ENCODE measurements at places on chromosomes 3 and 15.
A peak's percentile ranks its signal among the peaks of the same experiment; 100 is the strongest.

- DNase-seq = no peak
Observed at GRCh38 chr15:32676169-32676568, 34.7 kb downstream of the SCG5 start.

DNA sequence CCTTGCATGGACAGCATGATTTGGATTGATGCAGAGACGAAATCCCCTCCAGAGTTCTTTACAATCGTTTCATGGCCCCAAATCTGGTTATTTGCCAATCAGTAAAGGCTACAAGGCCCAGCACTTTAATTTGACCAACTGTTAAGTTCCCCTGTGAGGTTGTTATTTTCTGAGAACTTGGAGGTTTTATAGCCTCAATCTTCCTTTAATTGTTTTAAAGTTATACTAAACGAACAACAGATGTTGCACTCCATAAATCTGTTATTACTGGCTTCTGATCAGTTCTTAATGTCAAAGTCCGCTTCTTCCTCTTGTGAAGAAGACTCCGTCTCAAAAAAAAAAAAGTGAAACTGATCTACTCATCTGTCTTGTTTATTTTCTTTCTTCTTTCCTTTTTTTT lies 30.8 kb downstream of the LARP6 start:
- DNase-seq = no peak

DNA sequence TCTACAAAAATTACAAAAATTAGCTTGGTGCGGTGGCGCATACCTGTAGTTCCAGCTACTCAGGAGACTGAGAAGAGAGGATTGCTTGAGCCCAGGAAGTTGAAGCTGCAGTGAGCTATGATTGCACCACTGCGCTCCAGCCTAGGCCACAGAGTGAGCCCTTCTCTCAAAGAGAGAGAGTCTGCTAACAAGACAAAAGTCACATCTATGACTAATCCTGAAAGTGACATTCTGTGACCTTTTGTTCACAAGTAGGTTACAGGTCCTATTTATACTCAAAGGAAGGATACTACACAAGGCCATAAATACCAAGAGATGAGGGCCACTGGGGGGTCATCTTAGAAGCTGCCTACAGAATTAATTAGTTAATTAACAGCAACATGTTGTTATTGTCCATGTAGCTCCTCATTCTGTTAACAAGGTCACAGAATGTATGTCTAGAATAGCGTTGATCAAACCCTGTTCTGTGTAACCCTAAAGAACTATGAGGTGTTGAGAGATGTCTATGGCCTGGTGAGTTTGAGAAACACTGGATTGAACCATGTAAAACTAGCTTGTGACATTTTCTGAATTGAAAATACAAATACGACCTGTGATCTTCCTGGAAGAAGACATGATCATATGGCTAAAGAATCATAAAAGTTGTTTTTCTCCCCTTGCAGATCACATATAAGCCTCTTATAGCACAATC lies 97.0 kb downstream of the SAMMSON start:
- DNase-seq = no peak

GRCh38 chr3:108722724-108723123 lies 34.5 kb downstream of the RETNLB start:
- DNase-seq = no peak

- DNase-seq = no peak
Observed at GRCh38 chr3:97979610-97980009, 7.4 kb upstream of the RIOX2 start.

DNA sequence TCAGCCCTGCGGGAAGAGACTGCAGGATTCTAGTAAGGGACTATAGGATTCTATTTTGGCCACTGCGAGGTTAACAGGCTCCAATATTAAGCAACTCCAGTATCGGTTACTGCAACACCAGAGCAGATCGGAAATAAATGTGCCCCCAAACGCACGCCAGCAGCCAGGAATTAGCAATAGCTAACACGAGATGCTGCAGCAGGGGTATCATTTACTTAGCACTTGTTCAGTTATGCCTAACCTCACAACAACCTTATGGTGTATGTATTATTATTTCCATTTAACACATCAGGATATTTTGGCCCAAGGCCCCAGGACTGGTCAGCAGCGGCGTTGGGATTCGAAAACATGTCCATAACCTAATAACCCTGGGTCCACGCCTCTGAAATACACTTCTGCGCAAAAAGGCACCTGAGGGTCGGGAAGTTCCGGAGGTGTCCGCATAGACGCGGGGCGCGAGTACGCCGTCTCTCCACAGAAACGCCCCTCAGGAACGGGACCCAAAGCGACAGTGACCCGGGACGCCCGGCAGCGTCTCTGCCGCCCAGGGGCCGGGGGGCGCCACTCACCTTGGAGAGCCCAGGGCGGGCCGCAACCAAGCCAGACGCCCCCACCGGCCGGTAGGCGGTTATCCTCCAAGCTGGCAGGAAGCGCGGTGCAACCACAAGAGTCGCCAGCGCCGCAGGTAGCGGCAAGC lies 681 bp downstream of the PIK3CB start:
- DNase-seq = no peak

DNA sequence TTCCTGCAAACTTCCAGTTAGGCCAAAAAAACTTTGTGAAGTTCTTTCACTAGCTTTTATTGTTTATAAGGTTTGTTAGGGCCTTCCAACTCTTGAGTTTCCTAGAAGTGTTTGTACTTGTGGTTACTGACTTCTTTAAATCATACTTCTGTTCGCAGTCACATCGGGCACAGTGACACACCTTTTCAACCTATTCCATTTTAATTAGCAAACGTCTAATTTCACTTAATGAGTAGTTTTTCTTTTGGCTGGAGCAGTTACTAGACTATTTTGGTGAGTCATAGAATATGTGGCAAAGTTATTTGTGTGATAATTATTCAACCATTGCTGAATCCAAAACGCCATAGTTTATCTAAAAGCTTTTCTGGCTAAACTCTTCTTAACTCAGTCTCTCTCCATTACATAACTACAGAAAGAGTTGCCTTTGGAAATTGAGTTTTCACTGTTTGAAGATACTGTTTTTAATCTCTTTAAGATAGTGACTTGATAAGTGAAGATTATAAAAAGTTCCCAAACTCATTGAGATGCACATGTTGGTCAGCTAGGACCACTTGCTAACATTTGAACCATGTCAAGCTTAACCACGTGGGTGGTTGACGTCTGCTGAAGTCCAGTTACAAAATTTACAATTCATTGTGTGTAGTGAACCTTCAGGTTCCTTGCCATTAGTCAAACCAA lies 21.5 kb downstream of the CNOT10 start:
- no peak for DNase-seq

GRCh38 chr3:56055546-56055945 lies 412.7 kb downstream of the ERC2 start:
- DNase-seq = no peak

GRCh38 chr3:170809975-170810357 lies 60.0 kb downstream of the RPL22L1 start:
- no peak for DNase-seq

- no peak for DNase-seq
Observed at GRCh38 chr3:16130066-16130465, 44.4 kb upstream of the GALNT15 start.

- DNase-seq = no peak
Observed at GRCh38 chr3:126479642-126480041, 4.0 kb upstream of the ZXDC start.

DNA sequence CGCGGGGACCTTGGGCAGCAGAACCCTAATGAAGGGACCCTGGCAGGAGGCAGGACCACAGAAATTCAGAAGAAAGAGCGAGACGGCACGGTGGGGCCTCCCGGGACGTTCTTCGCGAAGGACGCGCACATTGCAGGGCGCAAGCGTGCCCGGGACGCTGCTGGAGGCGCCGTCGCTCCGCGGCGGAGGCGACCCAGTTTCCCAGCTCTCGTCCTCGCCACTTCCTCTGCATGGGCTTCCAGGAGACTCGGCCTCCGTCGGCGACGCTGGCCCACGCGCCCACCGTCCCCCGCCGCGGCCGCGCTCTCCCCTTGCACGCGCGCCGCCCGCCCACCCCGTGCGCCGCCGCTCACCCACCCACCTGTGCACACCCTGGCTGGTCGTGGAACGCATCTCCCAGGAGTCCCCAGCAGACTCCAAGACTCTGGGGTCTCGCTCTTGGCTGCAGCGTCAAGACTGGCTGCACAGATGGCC lies 31.8 kb upstream of the SMAD3 start:
- no peak for DNase-seq

- DNase-seq = no peak
Observed at GRCh38 chr15:26910715-26911114, 43.9 kb downstream of the GABRA5 start.

GRCh38 chr15:57559875-57560274 lies 31.8 kb upstream of the MYZAP start:
- peak; percentile 86 for DNase-seq

GRCh38 chr3:110393941-110394340 lies 677.7 kb upstream of the NECTIN3 start:
- no peak for DNase-seq

DNA sequence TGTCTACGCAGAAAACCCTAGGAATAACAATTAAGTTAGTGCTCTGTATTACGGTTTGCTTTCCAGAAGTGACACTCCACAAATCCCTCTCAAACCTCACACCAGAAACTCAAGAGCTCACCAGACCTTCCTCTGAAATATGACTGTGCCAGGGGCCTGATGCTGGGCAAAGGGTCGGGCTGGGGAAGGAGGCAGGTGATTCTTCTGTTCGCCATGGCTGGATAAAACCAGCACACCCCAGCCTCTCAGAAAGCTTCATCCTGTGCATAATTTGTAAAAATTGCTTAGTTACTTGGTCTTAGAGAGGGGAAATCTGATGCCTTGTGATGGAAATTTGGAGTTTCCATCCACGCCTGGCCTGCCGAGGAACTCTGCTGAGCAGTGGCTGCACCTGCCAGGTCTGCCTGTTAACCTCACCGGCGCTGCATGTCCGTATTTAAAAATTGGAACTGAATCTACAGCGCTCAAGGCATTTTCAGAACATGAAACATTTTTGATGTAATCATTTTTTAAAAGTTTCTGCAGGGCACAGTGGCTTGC lies 22.7 kb upstream of the ATP1B3 start:
- no peak for DNase-seq

DNA sequence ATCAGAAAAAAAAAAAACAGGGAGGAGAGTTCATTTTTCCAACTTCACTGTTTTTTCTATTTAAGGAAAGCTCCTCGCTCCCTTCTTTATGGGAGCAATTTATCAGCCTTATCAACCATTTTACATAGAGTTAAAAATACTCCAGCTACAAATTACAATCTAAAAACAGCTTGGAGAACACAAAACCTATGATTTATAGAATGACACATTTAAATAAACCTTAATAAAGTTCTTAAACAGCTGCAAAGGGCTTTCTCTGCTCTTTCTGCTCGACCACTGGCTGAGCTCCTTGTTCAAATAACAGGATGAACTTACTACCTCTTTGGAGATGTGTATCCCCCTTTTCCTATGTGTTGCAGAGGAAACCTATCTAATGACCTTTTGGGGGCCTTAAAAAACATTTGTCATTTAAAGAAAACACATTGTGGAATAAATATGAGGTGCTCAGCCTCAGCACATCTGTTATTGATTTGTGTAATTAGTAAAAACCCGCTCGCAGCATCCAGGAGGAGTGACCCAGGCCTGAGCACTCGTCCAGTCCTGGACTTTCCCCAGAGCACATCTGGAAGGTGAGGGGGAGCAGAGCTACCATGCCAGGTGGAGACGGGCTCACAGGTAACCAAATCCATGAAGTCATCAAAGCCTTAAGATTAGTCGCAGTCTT lies 231.2 kb downstream of the ATP8B4 start:
- DNase-seq = peak; percentile 62

- DNase-seq = peak; percentile 68
Observed at GRCh38 chr3:13884851-13885703, 5.2 kb upstream of the WNT7A start.

DNA sequence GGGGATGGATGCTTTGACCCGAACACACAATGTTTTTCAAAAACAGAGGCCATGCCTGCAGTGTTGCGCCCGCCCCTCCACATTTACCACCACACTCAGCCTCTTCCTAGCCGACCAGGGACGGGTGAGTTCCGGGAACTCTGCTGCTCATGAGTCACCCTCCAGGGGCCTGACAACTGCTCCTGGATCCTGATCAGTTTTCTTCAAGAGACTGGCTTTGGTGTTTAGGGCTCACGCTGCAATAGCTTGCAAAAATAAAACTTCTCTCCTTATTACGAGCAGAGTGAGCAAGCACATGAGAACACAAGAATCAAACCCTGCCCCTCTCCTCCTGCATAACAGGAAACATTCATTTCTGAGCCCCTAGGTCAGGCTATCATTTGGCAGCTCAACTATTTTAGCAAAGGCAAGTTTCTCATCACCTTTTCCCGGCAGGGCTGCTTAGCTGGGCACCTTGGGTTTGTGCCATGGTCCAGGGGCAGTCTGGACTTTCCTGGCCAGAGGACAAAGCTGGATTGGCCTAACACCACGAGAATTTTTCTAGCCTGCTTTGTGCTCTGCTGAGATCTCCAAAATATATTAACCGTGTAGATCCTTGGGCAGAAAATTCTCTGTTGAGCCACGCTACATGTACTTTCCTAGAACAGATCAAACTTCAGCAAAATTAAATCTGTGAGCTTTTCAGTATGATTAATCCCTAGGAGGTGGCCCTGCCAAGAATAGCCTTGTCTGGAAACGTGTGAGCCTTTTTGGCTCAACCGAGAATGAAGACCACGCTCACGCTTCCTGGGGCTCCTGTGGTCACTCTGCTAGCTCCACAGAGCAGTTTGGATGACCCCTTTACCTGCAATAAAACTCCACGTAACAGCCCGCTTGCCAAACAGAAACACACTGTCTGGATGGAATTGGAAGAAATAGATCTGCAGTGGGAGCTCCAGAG lies 52.7 kb upstream of the SPATA12 start:
- peak; percentile 76 for DNase-seq

GRCh38 chr15:69910514-69910913 lies 187.2 kb downstream of the TLE3 start:
- no peak for DNase-seq

GRCh38 chr3:128237348-128238183 lies 84.3 kb downstream of the EEFSEC start:
- no peak for DNase-seq

- DNase-seq = no peak
Observed at GRCh38 chr3:64008487-64009351, 14.6 kb downstream of the PSMD6 start.

- no peak for DNase-seq
Observed at GRCh38 chr15:36791844-36792571, 212.6 kb downstream of the CDIN1 start.

DNA sequence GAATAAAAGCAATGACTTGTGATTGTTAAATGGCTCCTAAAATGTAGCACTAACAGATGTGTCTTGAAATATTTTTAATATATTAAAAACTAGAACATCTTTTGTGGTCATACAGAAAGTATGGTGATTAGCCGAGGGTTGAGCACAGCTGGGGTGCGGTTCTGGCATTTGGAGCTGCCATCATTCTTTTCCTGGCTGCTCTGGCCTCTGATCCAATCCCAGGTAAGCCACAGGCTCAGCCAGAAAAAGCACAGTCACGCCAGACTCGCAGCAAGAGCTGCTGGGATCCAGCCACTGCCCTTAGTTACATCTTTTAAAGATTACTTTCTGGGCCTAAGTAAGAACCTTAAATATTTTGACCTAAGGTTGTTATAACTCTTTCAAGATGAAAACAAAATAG lies 196.8 kb downstream of the PLCL2 start:
- DNase-seq = no peak
